A549 treated with ZK216348 at 1 μM for 4 hours (cell line): ENCODE measurements at places on chromosomes 1 and 21. TPM values are rescaled to one million over a fixed set of nuclear protein-coding genes. Genes with fewer than 3 reads are reported as not detected.

Gene EGLN1
- total RNA-seq = 41.0 to 83.3 TPM (median 54.9 TPM) in 5 replicates

Gene GIPC2
- 0.07 to 0.08 TPM in 2 of 5 replicates, not detected in the others for total RNA-seq

Gene S100A8
- not detected in 5 replicates for total RNA-seq

Gene TAS1R1
- not detected in 5 replicates for total RNA-seq

Gene AMY1A
- total RNA-seq = not detected in 5 replicates
